Stimulated activated CD8-positive, alpha-beta memory T cell treated with anti-CD3 and anti-CD28 coated beads, Interleukin-7, amount 100 ng/mL, for 1 hour (primary cell): ENCODE measurements at places on chromosomes 3 and 15.

- no peak for DNase-seq
These were observed 925.7 kb downstream of the EPHA3 start for GRCh38 chr3:90032980-90033641.

DNA sequence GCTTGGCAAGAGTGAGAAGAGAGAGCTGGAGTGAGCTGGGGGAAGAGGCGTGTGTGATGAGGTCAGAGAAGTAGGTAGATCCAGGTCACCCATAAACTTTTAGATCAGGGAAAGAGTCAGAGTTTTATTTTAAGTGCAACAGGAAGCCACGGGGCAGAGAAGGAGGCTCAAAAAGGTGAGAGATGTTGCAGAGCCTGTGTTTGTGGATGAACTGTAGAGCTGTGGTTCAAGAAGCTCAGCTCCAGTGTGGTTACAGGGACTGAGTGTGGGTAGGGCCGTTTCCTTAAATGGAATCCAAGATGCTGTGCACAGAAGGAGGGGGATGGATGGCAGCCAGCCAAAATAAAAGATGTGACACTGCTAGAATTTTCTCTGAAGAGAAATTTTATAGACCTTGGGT, 337.2 kb downstream of the SATB1 start:
- no peak for DNase-seq

- no peak for DNase-seq
These were observed 299.5 kb downstream of the GAP43 start for GRCh38 chr3:115922681-115923347.

DNA sequence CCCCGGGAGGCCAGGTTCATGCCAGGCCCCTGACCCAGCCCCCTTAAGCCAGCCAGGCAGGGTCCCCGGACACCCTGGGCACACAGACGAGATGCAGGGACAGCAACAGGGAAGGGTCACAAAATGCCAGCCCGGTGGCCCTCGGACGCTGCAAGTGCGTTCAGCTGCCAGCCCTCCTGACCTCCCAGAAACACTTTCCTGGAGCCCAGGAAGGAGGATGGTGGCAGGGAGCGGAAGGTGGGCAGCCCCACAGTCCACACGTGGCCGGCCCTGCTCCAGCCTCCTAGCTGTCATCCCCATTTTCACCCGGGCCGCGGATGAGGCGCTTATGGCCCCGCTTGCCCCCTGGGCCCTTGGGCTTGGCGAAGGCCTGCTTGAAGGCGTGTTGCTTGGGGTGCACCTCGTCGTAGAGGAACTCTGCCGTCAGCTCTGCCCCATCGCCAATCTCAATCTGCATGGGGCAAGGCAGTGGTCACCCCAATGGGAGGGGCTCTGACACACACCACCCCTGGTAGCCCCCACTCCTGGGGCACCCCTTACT, 3.4 kb upstream of the TLR9 start:
- DNase-seq = no peak

GRCh38 chr3:174957551-174958001, 98.4 kb downstream of the NAALADL2 start:
- no peak for DNase-seq

GRCh38 chr3:14791343-14791945, 27.3 kb upstream of the FGD5 start:
- DNase-seq = peak; percentile 13

GRCh38 chr15:32908872-32909271, 191.1 kb downstream of the GREM1 start:
- no peak for DNase-seq

DNA sequence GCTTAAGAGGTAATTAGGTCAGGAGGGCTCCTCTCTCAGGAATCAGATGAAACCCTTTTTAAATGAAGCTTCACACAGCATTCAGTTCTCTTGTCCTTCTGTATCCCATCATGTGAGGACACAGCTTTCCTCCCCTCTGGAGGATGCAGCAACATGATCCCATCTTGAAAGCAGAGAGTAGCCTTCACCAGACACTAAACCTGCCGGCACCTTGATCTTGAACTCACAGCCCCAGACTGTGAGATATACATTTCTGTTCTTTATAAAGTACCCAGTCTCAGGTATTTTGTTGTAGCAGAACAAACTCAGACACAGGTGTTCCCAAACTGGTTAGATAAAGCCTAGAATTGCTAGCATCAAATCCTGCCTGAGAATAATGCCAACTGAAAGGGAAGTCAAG, 83.7 kb upstream of the PRICKLE2 start:
- no peak for DNase-seq

GRCh38 chr3:65408531-65409175, 630.1 kb downstream of the MAGI1 start:
- no peak for DNase-seq

DNA sequence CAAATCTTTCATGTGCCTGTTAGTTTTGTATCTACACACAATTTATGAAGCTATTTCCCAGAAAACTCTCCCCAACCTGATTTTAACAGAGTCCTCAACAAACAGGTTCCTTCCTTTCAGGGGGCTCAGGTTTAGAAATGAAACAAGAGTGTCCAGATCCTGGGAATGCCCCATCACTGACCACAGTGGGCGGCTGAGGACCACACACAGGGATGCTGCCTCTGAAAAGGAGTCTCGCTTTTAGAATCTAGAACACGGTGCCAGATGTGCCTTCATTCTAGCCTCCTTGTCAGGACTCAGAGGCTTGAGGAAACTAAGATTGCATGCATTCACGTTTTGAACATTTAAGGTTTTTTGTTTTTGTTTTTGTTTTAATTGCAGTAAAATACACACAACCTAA, 115.0 kb downstream of the FOXB1 start:
- no peak for DNase-seq

DNA sequence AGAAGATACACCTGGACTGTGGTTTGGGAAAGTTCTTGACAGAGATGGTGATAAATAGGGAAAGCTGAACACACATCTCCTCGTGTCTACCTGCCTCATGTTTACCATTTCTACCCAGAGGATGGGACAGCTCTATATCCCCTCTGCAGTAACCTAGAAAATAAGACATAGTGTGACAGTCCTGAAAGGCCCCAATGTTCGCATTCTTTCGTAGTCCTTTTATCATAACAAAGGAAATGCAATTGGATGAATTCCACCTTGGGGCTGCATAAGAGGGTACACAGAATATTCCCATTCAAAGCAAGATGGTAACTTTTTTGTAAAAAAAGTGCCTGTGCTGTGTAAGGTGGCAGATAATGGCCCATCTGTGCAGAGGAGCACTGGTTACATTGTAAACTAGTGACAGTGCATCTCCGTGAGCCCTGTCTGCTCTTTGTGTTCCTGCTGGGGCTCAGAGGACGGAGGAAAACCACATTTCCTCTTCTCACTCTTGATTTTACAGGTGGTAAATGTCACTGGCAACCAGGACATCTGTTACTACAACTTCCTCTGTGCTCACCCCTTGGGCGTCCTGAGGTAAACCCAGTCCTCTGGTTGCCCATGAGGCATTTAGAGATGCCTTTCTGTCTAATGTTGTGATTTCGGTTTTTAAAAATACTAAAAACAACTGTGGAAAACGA, 74.3 kb downstream of the SIDT1 start:
- no peak for DNase-seq
